ENCODE measurements at places on chromosomes 5 and 9. TPM values are rescaled to one million over a fixed set of nuclear protein-coding genes. Genes with fewer than 3 reads are reported as not detected.
A peak's percentile ranks its signal among the peaks of the same experiment; 100 is the strongest.

DNA sequence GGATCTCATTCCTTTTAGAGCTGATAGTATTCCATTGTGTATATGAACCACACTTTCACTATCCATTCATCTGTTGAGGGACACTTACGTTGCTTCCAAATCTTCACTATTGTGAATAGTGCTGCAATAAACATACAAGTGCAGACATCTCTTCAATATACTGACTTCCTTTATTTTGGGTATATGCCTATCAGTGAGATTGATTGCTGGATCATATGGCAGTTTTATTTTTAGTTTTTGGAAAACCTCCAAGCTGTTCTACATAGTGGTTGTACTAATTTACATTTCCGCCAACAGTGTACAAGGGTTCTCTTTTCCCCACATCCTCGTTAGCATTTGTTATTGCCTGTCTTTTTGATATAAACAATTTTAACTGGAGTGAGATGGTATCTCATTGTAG, 33.8 kb upstream of the LECT2 start:
- DNase-seq = no peak

Gene C9orf43
- 0.53 TPM for total RNA-seq

Gene FAM221B
- not detected for total RNA-seq

DNA sequence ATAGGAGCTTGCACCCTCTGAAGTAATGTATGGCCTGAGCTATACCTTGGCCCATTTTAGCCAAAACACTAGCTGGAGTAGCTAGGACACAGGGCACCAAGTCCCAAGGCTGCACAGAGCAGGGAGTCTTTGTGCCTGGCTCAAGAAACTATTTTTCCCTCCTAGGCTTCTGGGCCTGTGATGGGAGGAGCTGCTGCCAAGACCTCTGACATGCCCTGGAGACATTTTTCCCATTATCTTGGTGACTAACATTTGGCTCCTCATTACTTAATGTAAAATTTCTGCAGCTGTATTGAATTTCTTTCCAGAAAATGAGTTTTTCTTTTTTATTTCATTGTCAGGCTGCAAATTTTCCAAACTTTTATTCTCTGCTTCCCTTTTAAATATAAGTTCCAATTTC, 1099.2 kb downstream of the CDH18 start:
- no peak for DNase-seq

DNA sequence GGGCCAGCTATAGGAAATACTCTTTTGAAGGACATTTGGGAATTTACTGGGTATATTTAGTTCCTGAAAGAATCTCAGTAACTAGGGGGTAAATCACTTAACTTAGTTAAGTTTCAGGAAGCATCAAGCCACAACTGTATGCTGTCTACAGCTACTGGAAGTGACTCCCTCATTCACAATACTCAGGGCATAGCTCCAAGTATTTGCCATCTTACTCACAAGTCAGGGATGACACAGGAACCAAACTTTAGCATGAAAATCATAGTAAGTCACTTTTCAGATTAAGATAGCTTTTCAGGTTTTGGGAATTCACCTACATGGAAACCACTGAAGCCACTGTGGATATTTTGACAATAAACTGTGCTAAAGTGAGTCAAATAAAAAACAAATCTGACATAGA, 242.4 kb upstream of the ATP10B start:
- DNase-seq = no peak

DNA sequence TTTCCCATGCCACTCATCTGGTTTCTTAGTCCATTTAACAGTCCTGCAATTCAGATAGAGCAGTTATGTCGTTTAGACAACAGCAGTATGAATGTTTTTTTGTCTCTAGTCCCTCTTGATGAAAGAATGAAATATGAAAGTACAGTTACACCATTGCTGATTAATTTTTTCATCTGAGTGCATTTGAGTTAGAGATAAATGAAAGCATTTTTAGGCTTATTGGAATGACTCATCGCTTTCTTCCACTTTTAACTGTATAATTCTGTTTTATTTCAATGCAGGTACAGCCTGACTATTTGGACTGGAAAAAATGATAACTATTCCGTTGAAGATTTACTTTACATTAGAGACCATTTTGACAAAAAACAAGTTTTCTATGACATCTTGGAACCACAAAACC, 28.7 kb downstream of the ANKRD34B start:
- DNase-seq = no peak

Gene BARHL1
- total RNA-seq = not detected

Gene ANKDD1B
- 4.7 TPM for total RNA-seq

- DNase-seq = peak; percentile 91
These were observed 814 bp downstream of the KIF12 start for GRCh38 chr9:114098021-114098935.

DNA sequence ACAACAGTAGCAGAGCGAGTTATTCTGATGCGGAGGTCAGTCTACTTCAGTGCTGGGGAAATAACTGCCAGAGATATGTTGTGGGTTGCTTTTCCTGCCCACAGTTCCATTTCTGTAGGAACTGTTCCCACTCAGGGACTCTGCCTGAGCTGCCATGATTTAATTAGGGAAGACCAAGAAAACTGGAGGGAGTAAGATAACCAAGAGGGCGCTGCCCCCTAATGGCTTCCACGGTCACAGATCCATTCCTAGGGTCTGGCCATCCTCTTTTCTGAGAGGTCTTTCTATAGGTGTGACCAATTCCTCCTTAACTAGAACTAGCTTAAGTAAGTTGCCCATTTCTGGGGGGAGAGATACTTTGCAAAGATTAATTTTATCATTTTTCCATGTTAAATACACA, 125.9 kb downstream of the APBA1 start:
- DNase-seq = peak; percentile 37

- no peak for DNase-seq
These were observed 66.0 kb downstream of the PLAC8L1 start for GRCh38 chr5:146039420-146039819.

Gene IFNA17
- total RNA-seq = not detected

GRCh38 chr5:83342465-83342864, 129.1 kb upstream of the VCAN start:
- no peak for DNase-seq

GRCh38 chr9:6640268-6641051, 5.1 kb downstream of the GLDC start:
- peak; percentile 17 for DNase-seq

GRCh38 chr9:77305622-77306400, 128.5 kb downstream of the VPS13A start:
- DNase-seq = no peak

Gene MYOZ3
- 0.92 TPM for total RNA-seq

GRCh38 chr9:108698231-108698630, 157.6 kb downstream of the ACTL7B start:
- no peak for DNase-seq

Gene PPP3R2
- not detected for total RNA-seq

DNA sequence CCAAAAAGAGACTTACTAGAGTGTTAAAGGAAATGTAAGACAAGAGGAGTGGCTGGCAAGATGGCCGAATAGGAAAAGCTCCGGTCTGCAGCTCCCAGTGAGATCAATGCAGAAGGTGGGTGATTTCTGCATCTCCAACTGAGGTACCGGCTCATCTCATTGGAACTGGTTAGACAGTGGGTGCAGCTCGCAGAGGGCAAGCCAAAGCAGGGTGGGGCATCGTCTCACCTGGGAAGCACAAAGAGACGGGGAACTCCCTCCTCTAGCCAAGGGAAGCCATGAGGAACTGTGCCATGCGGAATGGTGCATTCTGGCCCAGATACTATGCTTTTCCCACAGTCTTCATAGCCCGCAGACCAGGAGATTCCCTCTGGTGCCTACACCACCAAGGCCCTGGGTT, 308.7 kb downstream of the AGTPBP1 start:
- DNase-seq = no peak

- DNase-seq = peak; percentile 3
These were observed 18.3 kb upstream of the ORM1 start for GRCh38 chr9:114304416-114305188.

- DNase-seq = no peak
These were observed 28.4 kb upstream of the SSBP2 start for GRCh38 chr5:81779125-81779915.

Gene GFPT2
- total RNA-seq = 15.9 TPM

Gene FBP2
- total RNA-seq = not detected

DNA sequence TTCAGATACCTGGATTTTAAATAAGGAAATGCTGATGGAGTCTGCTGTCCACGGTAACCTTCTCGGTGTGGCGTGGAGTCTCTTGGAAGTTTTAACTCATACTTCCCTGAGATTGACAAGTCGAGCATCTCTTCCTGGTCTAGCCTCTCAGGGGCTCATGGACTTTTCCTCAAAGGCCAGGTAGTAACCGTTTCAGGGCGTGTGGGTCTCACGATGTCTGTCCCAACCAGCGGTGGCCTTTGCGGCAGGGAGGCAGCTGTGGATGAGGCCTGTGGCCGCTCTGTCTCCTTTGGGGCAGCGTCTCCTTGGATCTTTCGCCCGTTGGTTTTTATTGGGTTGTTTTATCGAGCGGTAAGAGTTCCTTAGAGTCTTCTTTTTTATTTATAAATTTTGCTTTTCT, 32.8 kb downstream of the CEP72 start:
- DNase-seq = no peak
